ENCODE measurements at places on chromosomes 7 and 10.

- no peak for DNase-seq
Observed at GRCh38 chr7:18580950-18581349, 85.4 kb downstream of the HDAC9 start.

- no peak for DNase-seq
Observed at GRCh38 chr10:88315755-88316154, 267.4 kb downstream of the RNLS start.

- no peak for DNase-seq
Observed at GRCh38 chr10:48215486-48216203, 58.9 kb downstream of the FRMPD2 start.

- DNase-seq = peak; percentile 6
Observed at GRCh38 chr10:115355162-115355760, 262.1 kb downstream of the ATRNL1 start.

GRCh38 chr10:42876945-42877344, 94.3 kb downstream of the BMS1 start:
- DNase-seq = no peak

DNA sequence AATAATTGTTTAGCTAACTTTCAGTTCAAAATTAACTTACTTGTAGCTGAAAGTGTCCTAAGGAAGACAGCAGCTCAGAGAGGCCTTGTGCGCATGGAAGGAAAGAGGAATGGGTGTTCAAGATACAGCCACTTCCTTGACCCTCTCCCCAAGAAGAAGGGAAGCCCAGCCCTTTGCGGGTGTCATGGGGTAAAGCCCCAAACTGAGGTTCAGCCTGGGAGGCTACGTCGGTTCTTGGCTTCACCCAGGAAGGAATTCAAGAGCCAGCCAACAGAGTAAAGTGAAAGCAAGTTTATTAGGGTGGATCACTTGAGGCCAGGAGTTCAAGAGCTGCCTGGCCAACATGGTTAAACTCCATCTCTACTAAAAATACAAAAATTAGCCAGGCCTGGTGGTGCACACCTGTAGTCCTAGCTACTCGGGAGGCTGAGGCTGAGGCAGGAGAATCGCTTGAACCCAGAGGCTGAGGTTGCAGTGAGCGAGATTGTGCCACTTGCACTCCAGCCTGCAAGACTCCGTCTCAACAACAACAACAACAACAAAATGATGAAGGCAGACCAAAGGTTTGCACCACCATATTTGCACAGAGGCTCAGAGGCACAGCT, 15.9 kb downstream of the GPRIN2 start:
- DNase-seq = no peak

GRCh38 chr10:77455561-77455960, 182.0 kb downstream of the KCNMA1 start:
- no peak for DNase-seq

DNA sequence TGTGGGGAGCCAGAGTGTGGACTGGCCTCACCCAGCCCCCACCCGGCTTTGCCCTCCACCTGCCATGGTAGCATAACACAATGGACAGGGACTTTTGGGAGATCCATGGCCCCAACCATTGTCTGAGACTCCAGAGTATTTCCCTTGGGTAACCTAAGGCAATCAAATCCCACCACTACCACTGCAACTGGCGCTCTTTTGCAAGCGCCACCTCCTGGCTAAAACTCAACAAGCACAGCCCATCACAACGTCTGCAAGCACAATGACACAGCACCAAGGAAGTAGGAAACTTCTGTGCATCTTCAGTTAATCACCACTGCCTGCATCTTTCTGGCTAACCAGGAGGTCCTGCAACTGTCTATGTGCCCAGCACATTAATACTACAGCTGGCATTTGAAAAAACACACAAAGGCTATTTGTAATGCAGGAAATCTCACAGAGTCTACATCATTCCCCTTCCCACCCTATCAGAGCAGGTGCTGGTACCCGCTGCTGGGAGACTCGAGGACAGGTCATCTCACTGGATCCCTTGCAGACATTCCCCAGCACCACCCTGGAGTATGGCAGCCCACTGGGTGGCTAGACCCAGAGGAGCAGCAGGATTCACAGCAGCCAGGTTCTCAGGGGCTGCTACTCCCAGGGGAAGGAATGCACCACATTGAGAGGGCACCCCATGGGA, 27.7 kb downstream of the ANKRD26 start:
- DNase-seq = no peak

- DNase-seq = peak; percentile 4
Observed at GRCh38 chr7:63925626-63926460, 72.8 kb upstream of the ZNF722 start.

DNA sequence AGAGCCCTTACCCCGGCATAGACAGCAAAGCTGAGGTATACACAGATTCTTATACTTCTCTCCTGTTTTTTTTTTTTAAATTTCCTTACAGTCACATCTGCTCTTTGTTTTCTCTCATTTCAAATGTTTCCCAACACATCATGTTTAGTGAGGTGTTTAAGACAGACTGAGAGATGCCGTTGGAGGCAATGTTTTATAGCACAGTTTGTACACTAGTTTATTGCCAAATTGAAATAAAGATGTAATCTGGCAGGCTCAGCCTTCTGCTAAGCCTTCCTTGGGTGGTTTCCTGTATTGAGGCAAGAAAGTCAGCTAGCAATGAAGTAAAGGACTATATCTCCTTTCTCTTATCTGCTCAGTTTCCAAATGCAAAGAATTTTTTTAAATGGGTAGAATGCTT, 393.4 kb downstream of the SORCS1 start:
- DNase-seq = no peak

DNA sequence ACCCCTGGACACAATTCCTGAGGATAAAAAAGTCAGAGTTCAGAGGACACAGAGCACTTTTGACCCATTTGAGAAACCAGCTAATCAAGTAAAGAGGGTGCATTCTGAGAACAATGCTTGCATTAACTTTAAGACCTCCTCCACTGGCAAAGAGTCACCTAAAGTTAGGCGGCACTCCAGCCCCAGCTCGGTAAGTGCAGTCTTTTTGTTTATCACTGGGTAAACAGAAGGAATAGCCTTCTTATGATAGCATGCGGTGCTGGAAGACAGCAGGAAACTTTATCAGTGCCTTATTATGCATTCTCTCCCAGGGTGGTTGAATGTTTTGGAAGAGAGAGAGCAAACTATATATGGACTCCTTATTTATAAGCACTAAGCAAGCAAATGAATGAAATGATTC, 130.5 kb downstream of the CDK14 start:
- no peak for DNase-seq

DNA sequence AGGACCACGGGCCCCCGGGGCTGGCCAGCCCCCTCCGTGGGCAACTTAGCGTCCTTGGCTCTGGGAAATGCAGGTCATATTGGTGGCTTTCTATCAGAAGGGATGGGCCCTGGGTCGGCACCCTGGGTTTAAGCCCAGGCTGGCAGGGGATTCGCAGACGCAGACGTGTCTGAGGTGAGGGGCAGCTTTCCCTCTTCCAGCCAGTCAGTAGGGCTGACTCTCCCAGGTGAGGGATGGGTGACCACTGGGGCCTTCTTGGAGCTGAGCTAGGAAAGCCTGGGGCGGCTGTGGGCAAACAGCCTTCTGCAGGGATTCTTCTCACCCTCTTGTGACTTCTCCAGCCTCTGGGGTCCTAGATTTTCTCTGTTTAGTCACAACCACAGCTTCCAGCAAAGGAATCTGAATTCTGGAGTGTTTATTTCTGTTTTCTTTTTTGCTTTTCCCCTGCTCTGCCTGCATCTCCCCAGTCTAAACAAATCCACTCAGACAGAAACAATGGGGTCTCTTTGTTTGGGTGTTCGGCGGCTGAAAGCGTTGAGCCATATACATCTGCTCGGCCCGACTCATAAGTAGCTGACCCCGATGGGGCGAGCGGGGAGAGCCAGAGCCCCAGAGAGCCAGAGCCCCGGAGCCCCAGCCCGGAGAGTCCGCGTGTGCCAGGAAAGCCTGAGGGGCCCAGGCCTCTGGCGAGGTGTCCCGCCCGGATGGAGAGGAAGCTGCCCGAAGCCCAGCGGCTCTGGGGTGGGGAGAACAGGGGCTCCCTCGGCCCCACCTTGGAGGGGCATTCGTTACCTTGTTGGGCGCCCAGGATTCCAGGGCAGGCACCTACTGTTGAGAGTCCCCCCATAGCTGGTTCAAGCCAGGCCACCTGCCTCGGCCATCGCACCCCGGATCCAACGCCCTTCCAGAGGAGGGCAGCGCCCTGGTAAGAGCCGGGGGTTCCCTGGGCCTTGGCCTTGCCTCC, 2.0 kb downstream of the MNX1 start:
- no peak for DNase-seq

DNA sequence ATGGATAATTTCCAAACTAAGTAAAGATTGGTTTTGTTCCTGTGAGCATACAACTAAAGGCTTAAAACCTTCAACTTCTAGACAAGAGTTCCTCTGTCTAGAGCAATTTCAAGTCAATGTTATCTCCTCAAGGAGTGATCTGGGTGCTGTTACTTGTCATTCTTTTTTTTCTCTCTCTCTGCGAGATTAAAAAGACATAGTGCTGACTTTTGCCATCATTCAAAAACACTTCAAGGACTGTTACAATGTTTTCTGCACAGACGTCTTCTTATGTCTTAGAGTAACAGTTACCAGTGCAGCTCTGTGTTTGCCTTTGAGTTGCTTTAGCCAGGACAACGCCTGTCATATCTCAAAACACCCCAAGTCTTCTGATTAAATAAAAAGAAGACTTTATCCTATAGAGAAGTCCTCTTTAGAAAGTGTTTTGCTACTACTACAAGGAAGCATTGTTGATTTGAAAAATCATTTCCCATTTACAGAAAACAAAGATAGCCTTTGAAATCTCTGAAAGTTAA, 263.5 kb upstream of the FERD3L start:
- no peak for DNase-seq

DNA sequence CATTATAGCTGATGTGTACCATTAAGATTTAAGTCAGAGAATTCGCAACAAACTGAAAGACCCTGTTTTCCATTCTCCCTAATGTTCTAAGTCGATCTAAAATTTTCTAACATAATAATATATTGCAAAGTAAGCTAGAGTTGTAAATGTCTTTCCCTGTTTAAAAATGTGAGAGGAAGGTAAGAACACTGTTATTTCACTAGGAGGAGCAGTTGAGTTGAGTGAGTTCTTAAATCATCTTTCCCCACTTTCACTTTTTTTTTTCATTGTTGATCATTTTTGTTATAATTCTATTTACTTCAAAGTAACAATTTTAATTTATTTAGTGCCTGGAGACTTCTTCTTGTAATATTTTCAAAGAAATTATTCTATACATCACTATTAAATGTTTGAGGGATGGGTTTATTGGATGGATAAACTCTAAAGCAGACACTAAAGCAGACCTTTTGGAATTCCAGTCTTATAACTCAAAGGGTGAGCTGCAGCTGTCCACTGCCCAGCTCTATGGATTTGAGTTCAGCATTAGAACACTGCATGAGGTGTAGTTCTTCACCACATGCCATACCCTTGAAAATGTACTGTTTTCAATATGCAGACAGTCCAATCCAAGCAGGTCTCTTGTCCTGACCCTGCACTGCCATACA, 181.3 kb upstream of the FZD1 start:
- no peak for DNase-seq

GRCh38 chr7:112103246-112103645, 103.0 kb downstream of the DOCK4 start:
- DNase-seq = no peak

GRCh38 chr10:14332903-14333302, 2.2 kb upstream of the FRMD4A start:
- DNase-seq = no peak

DNA sequence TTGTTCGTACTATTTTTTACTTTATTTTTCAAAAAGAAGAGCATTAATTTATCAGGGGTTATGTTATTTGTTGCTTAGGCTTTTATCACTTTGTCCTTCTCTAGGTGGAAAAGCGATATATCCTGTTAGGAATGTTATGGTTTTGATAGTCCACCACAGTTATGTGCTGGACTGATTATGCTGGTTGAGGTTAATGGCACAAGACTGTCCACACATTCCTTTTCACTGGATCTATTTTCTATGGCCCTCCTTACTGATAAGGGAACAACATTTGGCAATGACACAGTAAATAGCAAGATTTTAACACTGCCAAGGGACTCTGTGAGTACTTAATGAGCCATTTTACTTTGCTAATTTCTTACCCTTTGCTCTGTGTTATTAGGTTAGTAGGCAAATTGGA, 1212.3 kb downstream of the NXPH1 start:
- DNase-seq = no peak

- peak; percentile 91 for DNase-seq
Observed at GRCh38 chr7:1537535-1538412, 7.3 kb downstream of the MAFK start.

GRCh38 chr7:133859231-133859630, 267.9 kb upstream of the LRGUK start:
- no peak for DNase-seq

- DNase-seq = no peak
Observed at GRCh38 chr7:149838992-149839408, 825 bp downstream of the ZNF862 start.

DNA sequence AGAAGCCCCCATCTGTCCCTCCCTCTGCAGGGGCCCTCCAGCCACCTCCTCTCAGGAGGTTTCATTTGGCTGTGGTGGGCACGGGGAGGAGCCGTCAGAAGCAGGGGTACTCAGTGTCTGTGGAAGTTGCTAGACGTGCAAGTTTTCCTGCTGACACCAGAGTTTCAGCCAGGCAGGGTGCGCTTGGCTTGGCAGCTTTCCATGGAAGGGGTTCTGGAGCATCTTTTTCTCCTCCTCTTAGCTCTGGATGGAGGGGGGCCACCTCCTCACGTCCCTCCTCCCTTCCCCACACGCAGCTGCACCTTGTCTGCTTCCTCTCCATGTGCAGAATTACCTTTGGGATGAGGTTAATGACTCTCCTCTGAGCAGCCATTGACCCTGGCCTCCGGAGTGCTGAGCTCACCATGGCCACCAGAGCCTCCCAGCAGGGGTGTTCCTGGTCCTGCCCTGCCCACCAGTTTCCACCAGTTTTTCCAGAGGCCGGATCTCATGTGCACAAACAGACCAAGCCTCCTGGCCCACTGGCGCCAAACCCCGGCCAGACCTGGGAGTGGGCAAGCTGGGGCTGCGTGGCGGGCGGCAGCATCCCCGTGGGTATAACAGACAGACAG, 579.8 kb upstream of the FOXK1 start:
- DNase-seq = no peak

DNA sequence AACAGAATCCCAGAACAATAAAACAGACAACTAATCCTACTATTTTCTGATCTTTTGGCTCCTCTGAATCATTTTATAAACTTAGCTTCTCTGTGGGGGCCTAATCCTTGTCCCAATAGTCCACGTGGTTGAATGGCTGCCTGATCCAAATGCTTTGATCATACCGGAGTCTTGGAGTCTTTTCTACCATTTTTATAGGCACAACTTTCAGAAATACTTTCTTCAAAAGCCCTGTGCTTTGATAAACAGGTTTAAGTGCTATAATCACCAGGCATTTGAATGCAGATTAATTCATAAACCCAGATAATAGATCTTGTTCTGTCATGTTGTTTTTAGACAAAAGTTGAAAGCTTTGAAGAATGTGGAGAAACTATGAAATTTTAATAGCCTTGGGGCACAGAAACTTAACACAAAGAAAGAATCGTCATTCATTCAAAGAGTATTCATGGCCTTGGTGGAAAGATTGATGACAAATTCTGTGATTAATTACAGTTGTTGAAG, 163.7 kb downstream of the AHR start:
- DNase-seq = no peak
